Uterus (tissue), 4 donors: ENCODE measurements at places on chromosomes 11 and 22. TPM values are rescaled to one million over a fixed set of nuclear protein-coding genes. Genes with fewer than 3 reads are reported as not detected.

GRCh38 chr11:44014968-44015623 lies 32.7 kb upstream of the ACCSL start:
- no peaks in the 10 kb centered on the region for H3K36me3 ChIP-seq
- H3K4me3 ChIP-seq, result no peak overlapping the region
- H3K27ac ChIP-seq, result peak overlapping the region; percentile 47
- no peaks in the 10 kb centered on the region for H3K27me3 ChIP-seq
- H3K4me1 ChIP-seq, result peaks cover 6% of the 10 kb centered on the region

DNA sequence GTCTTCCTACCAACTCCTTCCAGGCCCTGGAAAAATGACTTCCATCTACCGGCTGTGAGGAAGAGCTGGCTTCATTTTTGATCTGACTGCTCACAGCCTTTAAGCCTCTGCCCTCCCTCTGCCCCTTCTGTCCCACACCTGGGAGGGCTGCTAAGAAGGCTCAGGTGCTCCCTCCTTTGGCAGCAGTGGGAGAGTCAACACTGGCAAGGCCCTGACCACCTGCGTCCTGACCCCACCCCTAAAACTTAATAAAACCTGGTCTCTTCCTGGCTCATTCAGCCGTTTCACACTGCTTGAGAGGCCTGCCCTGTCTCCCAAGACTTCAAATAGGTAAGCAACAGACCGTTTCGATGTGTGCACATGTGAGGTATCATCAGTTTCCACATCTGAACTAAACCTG lies 52.1 kb upstream of the NFRKB start:
- H3K4me3 ChIP-seq, result no peak overlapping the region
- no peaks in the 10 kb centered on the region for H3K4me1 ChIP-seq
- H3K27ac ChIP-seq, result no peak overlapping the region
- H3K36me3 ChIP-seq, result no peaks in the 10 kb centered on the region

DNA sequence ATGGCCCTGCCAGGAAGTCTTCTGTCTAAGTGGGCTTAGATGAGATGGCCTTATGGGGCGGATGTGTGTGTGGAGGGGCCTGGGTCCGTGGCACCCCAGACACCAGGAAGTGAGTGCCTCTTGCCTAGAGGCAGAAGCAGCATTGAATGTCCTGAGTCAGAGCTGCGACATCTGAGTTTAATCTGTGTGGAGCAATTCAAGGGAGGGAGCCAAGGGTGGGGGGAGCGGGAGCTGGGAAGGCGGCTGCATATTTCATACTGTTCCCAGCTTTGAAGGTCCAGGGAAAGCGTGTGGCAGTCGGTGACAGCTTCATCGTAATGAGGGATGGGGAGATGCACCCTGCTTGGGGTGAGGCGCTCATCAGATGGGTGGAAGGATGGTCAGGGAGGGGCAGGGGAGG lies 73.5 kb upstream of the THY1 start:
- no peak for DNase-seq
- no peak overlapping the region for H3K27ac ChIP-seq
- H3K36me3 ChIP-seq, result no peaks in the 10 kb centered on the region

GRCh38 chr11:68506908-68507307 lies 46.4 kb downstream of the PPP6R3 start:
- no peaks in the 10 kb centered on the region for H3K27me3 ChIP-seq
- no peak overlapping the region for H3K27ac ChIP-seq
- H3K4me3 ChIP-seq, result no peak overlapping the region
- no peaks in the 10 kb centered on the region for H3K36me3 ChIP-seq
- peaks cover 13% of the 10 kb centered on the region for H3K4me1 ChIP-seq
- no peak for DNase-seq

- no peaks in the 10 kb centered on the region for H3K36me3 ChIP-seq
- peak; percentile 39 for DNase-seq
- H3K4me3 ChIP-seq, result peak within 1 kb of the TSS; percentile 58
- H3K27me3 ChIP-seq, result no peaks in the 10 kb centered on the region
- peak within 1 kb of the TSS; percentile 70 for H3K27ac ChIP-seq
These were observed at the start of gene SYTL2 for GRCh38 chr11:85810871-85811611. TSS of gene SYTL2 (minus strand) at chr11:85811141. CDS start at chr11:85757725, 53,416 bp downstream.

GRCh38 chr11:94678236-94678635 lies 89.9 kb upstream of the AMOTL1 start:
- H3K27me3 ChIP-seq, result no peaks in the 10 kb centered on the region
- no peaks in the 10 kb centered on the region for H3K36me3 ChIP-seq
- no peak overlapping the region for H3K4me3 ChIP-seq
- DNase-seq, result no peak
- H3K27ac ChIP-seq, result no peak overlapping the region

GRCh38 chr22:29344137-29344536 lies 28.6 kb upstream of the RASL10A start:
- H3K27me3 ChIP-seq, result no peaks in the 10 kb centered on the region
- no peaks in the 10 kb centered on the region for H3K36me3 ChIP-seq
- DNase-seq, result peak; percentile 75
- H3K27ac ChIP-seq, result no peak overlapping the region

GRCh38 chr11:112555491-112556364 lies 295.1 kb upstream of the PLET1 start:
- peak; percentile 22 for DNase-seq

DNA sequence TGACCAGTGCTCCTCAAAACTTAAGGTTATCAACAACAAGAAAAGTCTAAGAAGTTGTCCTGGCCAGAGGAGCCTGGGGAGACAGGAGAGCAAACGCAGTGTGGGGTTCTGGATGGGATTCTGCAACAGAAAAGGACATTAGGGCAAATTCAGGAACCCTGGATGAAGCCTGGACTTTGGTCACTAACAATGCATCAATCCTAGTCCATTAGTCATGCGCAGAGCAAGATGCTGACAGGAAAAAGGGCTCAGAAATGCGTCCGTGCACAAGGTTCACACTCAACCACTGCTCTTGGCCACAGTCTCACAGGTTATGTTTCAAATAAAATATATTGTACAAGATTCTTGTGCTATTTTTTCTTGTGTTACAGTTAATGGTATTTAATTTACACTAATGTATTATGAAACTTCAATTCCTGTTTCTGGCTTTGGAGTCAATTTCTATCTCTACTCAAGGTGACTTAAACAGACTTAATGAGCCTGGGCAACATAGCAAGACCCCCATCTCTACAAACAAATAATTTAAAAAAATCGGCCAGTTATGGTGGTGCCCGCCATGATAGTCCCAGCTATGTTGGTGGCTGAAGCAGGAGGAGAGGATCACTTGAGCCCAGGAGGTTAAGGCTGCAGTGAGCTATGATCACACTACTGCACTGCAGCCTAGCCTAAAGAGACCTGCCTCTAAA lies 13.6 kb downstream of the GNB1L start:
- H3K27me3 ChIP-seq, result no peaks in the 10 kb centered on the region
- no peaks in the 10 kb centered on the region for H3K36me3 ChIP-seq
- DNase-seq, result no peak
- no peaks in the 10 kb centered on the region for H3K4me1 ChIP-seq
- no peak overlapping the region for H3K27ac ChIP-seq
- no peak overlapping the region for H3K4me3 ChIP-seq

DNA sequence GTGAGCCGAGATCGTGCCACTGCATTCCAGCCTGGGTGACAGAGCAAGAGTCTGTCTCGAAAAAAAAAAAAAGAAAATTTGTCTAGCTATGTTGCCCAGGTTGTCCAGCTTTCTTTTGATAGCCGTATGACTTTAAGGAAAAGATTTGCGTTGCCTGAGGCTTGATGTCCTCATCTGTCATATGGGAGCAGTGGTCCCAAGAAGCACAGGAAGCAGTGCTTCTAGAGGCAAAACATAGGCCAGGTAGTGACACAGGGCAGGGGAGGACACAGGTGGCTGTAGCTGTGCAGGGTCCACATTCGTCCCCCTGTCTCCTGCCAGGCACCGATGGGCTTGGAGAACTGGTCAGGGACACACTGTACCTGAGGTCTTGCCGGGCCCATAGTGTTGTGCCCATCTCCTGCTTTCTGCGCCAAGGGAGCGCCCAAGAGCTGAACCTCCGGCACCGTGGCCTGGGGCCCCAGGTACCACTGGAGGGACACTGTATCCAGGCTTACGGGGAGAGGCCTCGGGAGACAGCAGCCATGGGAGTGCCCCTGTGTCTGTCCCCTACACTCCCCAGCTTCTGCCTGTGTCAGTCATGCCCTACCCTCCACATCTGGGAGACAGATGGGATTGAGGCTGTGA lies 1.4 kb downstream of the LRRC74B start:
- no peak overlapping the region for H3K4me3 ChIP-seq
- no peaks in the 10 kb centered on the region for H3K27me3 ChIP-seq
- no peaks in the 10 kb centered on the region for H3K4me1 ChIP-seq
- H3K36me3 ChIP-seq, result no peaks in the 10 kb centered on the region
- no peak for DNase-seq

DNA sequence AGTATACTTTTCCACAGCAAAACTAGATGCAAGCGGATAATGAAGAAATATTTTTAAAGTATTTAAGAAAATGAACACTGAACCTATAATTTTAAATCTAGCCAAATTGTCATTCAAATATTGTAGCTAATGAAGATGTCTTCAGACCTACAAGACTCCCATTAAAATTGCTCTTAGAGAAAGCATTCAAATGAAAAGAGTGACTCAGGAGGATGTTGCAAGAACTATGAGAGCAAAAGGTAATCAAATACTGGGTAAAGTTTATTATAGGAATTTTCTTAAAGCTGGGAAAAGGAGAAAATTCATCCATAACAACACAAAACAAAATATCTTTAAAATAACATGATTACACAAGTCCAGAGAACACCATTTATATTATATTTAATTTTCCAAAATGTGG lies 5.4 kb upstream of the POU2AF1 start:
- no peak overlapping the region for H3K27ac ChIP-seq
- H3K4me1 ChIP-seq, result no peaks in the 10 kb centered on the region
- no peaks in the 10 kb centered on the region for H3K36me3 ChIP-seq

DNA sequence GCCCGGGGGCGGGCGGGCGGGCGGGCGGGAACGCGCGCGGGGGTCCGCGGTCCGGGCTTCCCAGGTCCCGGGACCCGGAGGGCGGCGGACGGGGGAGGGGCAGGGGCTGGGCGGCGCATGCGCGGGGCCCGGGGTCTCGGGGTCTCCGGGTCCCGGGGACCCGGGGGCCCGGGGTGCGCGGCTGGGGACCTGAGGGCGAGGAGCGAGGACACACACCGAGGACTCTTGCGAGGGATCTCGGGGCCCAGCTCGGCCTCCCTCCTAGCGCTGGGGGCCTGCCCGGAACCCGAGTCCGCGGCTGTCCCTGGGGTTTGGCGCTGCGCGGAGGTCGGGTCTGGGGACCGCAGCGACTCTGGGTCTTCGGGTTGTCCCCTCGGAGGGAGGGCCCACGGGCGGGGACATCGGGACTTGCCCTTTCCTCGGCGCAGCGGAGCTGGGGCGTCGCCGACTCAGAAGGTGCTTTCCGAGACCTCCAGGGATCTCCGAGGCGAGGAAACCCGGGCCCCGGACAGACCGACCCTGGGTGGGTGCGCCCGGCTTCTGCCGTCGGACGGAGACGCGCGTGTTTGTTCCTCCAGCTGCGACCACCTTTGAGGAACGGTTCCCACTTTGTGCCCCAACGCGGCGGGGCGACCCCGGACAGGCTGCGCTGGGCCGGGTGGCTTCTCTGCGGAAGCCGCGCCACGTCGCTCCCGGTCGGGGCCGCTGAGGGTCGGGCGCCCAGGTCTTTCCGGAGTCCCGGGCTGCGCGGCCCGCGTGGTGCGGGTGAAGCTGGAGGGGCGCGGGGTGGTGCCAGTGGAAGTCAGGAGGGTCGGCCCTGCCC lies 540 bp downstream of the PPARA start:
- peak overlapping the region; percentile 98 for H3K4me3 ChIP-seq
- DNase-seq, result no peak
- H3K36me3 ChIP-seq, result no peaks in the 10 kb centered on the region
- H3K4me1 ChIP-seq, result peaks cover 8% of the 10 kb centered on the region
- no peaks in the 10 kb centered on the region for H3K27me3 ChIP-seq

DNA sequence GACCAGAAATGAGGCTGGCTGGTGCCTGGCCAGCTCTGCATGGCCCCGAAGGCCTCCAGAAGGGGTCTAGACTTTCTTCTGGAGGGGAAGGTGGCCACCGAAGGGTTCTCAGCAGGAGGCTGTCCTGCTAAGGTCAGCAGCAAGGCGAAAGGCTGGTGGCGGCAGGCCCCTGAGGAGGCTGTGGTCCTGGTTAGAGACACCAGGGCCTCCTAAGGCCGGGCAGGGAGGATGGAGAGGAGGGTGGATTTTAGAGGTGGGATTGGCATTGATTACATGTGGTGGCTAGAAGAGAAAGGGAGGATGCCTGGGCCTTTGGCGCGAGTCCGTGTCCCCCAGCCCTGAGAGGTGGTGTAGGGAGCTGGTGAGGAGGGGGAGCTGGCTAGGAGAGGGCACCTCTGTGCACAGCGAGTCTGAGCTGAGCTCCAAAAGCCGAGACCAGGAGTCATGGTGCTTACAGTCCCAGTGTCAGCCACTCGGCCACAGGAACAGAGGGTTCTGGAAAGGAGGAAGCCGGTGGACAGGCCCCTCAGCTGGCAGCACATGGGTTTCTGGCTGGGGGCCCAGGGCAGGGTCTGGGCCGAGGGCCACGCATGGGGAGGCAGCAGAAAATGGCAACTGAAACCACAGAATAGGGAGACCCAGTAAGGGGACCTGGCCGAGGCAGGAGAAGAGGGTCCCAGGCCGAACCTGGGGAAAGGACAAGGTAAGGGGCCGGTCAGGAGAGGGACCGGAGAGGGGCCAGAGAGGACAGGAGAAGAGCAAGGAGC lies 2.5 kb downstream of the FERMT3 start:
- H3K4me3 ChIP-seq, result no peak overlapping the region
- DNase-seq, result no peak
- peak overlapping the region; percentile 78 for H3K27ac ChIP-seq
- H3K4me1 ChIP-seq, result no peaks in the 10 kb centered on the region
- H3K27me3 ChIP-seq, result no peaks in the 10 kb centered on the region
- no peaks in the 10 kb centered on the region for H3K36me3 ChIP-seq

- no peaks in the 10 kb centered on the region for H3K36me3 ChIP-seq
- H3K4me1 ChIP-seq, result no peaks in the 10 kb centered on the region
- no peak overlapping the region for H3K27ac ChIP-seq
- no peaks in the 10 kb centered on the region for H3K27me3 ChIP-seq
These were observed 37.2 kb downstream of the OR2AG2 start for GRCh38 chr11:6734616-6735015.

- no peaks in the 10 kb centered on the region for H3K36me3 ChIP-seq
- H3K4me1 ChIP-seq, result no peaks in the 10 kb centered on the region
- H3K4me3 ChIP-seq, result peak overlapping the region; percentile 91
These were observed 839 bp downstream of the CBY1 start for GRCh38 chr22:38657045-38657909.

DNA sequence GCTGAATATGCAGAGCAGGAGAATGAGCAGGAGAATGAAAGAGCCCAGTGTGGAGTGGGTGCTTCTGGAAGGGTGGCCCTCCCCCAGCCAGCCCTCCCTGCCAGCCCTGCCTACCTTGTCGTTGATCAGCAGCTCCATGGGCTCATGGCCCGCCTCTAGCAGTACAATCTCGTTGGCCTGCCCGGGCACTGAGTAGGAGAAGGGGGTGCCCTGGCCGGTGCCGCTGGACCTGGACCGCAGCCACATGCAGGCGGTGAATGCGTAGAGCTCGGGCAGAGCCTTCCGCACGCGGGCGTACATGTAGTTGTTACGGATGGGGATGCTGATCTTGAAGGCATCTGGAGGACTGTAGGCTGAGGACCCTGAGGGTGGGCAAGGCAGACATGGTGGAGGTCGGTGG lies 17.4 kb downstream of the NPTXR start:
- no peaks in the 10 kb centered on the region for H3K27me3 ChIP-seq
- H3K4me3 ChIP-seq, result no peak overlapping the region
- no peaks in the 10 kb centered on the region for H3K4me1 ChIP-seq
- no peak overlapping the region for H3K27ac ChIP-seq
- no peaks in the 10 kb centered on the region for H3K36me3 ChIP-seq
- DNase-seq, result no peak

GALR3 gene
- not detected for total RNA-seq

GNG3 gene
- not detected for total RNA-seq

DTX4 gene
- 9.6 TPM for total RNA-seq

ST13 gene
- total RNA-seq, result 172 TPM

C11orf86 gene
- total RNA-seq, result not detected

MS4A15 gene
- not detected for total RNA-seq

MUC6 gene
- 3.5 TPM for total RNA-seq

GSTT4 gene
- not detected for total RNA-seq

MYO7A gene
- total RNA-seq, result 7.4 TPM
